ENCODE measurements at places on chromosomes 11 and 22. TPM values are rescaled to one million over a fixed set of nuclear protein-coding genes. Genes with fewer than 3 reads are reported as not detected.
A peak's percentile ranks its signal among the peaks of the same experiment; 100 is the strongest.

- DNase-seq, result no peak
These were observed 6.3 kb downstream of the ZDHHC5 start for GRCh38 chr11:57674251-57674650.

DNA sequence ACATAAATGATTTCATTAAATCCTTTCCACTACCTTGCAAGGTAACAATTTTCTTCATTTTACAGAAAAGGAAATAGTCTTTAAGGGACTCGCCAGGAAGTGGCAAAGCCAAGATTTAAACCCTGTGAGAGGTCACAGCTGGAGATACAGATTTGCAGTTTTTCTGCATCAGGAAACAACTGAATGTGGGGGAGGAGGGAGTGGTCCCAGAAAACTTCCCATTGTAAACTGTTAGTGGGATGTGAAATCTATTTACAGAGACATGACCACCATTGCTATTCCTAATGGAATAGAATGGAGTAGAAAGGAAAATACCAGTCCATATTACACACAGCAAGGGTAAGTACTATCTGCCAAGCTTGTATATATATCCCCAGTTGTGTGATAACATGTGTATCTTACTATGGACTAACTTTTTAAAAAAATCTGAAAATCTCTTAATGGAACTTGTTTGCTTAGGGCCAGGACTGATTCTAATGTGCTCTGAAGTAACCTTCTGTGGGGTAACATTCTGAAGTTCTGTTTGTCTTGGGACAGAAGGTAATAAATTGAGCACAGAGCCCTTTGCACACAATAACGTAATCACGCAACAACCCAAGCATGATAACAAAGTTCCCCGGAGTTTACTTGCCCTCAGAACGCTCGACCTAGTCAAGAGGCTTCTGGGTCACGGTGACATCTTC, 10.9 kb upstream of the TSKU start:
- peak; percentile 22 for DNase-seq

DNA sequence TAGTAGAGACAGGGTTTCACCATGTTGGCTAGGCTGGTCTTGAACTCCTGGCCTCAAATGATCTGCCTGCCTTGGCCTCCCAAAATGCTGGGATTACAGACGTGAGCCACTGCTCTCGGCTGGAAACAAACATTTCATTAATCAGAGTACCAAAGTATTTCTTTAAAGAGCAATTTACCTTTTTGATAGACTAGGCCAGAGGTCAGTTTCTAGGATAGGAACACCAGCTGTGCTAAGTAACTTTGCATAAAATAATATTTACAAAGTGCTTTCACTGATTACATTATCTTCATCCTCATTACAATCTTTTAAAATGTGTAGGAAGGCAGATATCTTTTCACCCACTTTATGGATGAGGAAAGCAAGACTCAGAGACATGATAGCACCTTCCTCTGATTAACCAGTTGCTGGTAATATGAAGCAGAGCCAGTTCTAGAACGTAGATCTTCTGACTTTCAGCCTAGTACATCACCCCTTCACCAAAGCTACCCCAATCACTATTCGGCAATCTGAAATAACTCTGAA, 355.2 kb downstream of the SOX6 start:
- DNase-seq, result no peak

GRCh38 chr22:23219822-23220484, 39.6 kb downstream of the BCR start:
- peak; percentile 69 for DNase-seq

DNA sequence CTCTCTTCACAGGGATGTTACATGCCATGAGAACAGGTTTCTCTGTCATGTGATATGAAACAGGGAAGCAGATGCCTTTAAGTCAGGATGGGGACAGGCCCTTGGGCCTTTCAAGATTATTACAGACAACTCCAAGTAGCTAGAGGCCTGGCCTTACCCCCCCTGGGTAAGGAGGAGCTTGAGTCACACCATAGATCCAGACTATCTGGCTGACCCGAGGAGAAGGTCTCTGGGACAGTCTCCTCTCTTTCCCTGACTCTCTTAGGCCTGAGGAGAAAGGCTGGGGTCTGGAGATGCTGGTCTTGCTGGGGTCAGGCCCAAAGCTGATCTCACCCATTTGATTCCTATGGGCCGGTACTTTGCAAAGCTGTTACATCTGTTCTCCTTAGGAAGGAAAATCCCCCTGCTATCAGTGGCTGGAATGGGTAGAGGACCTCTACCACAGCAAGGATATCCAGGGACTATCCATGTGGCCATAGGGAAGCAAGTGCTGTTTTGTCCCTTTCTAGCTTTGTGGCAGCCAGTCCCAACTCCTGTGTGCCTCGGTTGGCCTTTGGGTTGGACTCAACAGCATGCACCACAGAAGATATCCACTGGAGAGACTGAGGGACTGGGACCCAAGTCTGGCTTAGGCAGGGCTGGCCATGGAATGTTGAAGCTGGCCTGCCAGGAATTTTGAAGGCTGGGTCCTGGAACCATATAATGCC, 25.2 kb downstream of the RELT start:
- DNase-seq, result no peak

DNA sequence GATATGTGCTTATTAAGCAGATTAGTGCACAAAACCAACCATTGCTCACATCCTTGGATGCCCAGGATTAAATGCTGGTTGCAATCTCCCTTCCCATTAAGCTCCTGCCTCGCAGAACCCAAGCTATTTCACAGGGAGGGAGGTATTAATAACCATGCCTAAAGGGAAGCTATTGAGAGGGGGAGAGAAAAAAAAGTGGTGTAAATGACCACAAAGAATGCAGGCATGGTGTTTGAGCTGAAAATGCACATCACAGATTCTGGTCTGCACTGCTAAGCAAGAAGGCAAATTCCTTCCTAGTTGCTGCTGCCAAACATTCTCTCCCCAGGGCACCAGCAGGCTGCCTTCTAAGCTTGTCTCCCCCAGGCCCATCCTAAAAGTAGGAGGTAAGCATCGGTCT, 92.0 kb upstream of the ISX start:
- no peak for DNase-seq

Gene APOA5
- not detected for total RNA-seq

Gene NXPE1
- not detected for total RNA-seq

Gene UPK2
- not detected for total RNA-seq

DNA sequence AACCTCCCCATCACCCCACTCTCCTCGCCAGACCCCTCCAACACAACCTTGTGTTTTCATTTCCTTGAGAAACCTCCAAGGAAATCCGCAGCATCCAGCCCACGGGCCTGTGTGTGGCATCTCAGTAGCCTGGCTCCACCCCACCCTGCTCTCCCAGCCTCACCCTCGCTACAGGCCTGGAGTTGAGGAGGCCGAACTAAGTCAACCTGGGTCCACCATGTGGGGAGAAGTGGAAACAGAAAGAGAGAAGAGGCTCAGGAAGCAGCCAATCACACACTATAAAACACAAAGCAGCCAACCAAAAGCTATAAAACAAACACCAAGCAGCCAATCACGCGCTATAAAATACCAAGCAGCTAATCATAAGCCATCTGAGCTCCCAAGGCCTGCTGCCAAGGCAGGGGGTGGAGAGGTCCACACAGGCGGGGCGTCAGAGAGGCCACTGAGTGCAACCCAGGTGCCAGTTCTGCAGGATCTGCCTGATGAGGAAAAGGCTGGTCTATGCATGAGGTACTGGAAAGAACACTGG, 72.0 kb downstream of the MICAL3 start:
- DNase-seq, result no peak

GRCh38 chr11:48169717-48170116, 46.9 kb upstream of the OR4B1 start:
- peak; percentile 41 for DNase-seq

DNA sequence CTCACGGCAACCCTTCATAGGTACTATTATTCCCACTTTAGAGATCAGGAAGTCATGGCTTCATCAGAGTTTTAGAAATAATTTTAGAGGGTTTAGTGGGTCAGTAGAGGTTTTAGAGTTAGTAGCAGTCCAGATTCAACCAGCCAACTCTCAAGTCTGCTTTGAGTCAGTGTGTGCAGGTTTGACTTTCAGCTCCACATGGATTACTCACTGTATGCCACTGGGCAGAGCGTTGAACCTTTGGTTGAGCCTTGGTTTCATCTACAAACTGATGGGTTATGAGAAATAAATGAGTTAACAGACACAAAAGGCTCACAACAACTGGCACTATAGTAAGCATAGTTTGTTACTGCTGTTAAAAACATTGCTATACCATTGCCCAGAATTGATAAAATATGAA, 19.0 kb upstream of the TP53AIP1 start:
- no peak for DNase-seq

GRCh38 chr11:2515401-2516275, 70.8 kb downstream of the KCNQ1 start:
- DNase-seq, result no peak

GRCh38 chr11:96658436-96658835, 268.6 kb downstream of the JRKL start:
- no peak for DNase-seq

Gene DAGLA
- 4.4 TPM for total RNA-seq

Gene TLCD5
- total RNA-seq, result 8.5 TPM

DNA sequence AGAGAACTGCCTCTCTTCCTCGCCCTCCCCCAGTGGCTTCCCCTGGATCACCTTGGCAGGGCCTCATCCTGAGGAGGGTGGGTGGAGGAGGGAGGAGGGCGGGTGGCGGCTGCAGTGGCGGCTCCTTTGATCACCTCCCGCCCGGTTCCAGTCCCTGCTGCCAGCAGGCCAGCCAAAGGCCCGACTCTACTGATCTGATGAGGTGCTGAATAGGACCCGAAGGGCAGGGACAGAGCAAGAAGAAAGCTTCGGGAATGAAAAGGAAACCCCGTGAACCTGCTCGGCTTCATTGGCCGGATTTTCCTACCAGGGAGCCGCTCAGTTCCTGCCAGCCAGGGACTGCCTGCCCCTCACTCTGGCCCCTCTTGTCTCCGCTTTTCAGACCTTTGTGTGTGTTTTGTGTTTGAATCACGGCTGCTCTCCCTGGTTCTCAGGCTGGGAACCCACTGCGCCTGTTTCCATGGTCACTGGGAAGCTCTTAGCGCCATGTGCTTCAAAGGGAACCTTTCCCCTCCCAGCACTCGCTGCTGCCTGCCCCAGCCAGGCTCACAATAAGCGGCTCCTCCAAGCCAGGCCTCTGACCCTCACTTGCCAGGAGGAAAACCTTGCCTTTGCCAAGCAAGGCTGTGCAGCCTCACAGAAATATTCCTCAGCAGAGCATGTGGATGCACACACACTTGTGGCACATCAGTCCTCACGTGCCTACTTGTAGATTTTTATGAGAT, 56.8 kb downstream of the C22orf31 start:
- DNase-seq, result peak; percentile 36

DNA sequence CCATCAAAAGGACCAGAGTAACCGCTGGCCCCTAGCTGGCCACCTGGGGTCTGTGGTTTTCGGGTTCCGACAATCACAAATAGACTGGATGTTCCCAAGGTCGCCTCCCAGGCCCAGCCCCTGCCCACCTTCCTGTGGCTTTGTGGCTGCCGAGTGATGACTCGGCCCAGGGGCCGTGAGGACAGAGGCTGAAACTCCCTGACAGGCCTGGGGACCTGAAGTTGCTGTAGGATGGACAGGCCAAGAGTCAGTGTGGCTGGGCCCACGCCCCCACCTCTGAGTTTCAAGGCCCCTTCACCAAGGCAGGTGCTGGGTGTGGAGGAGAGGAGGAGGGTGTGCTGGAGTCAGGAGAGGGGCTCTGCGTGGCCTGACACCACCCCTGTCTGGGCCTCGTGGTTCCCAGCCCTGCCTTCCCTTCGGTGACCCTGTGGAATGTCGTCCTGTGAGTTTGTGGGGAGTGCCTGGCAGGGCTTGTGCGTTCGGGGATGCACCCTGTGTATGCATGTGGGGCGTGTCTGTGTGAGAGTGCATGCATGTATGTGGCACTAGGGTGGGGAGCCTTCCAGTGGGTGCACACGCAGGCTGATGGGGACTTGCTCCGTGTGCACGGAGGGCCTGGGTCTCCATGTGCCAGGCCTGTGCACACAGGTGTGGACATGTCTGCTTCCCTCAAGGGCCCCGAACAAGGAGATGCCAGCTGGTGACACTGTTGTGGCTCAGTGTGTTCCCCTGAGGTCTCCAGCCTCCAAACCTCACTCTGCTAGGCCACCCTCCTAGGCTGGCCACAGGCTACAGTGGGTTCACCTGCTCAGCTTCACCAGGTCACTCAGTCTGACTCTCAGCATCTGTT, 8.4 kb upstream of the MGAT3 start:
- DNase-seq, result no peak

GRCh38 chr11:12088047-12088481, 22.3 kb upstream of the MICAL2 start:
- DNase-seq, result peak; percentile 84
